Transverse colon (tissue), 4 donors: ENCODE measurements at places on chromosomes 6 and 20. TPM values are rescaled to one million over a fixed set of nuclear protein-coding genes. Genes with fewer than 3 reads are reported as not detected.

Gene TNFRSF21
- 136 TPM for total RNA-seq

Gene WFDC12
- not detected for total RNA-seq

Gene FOXQ1
- not detected for total RNA-seq

- DNase-seq = no peak
These were observed 96.2 kb downstream of the ANKS1A start for GRCh38 chr6:34985236-34985635.

GRCh38 chr6:89612121-89612520 is 26.4 kb downstream of the LYRM2 start:
- no peak for DNase-seq

DNA sequence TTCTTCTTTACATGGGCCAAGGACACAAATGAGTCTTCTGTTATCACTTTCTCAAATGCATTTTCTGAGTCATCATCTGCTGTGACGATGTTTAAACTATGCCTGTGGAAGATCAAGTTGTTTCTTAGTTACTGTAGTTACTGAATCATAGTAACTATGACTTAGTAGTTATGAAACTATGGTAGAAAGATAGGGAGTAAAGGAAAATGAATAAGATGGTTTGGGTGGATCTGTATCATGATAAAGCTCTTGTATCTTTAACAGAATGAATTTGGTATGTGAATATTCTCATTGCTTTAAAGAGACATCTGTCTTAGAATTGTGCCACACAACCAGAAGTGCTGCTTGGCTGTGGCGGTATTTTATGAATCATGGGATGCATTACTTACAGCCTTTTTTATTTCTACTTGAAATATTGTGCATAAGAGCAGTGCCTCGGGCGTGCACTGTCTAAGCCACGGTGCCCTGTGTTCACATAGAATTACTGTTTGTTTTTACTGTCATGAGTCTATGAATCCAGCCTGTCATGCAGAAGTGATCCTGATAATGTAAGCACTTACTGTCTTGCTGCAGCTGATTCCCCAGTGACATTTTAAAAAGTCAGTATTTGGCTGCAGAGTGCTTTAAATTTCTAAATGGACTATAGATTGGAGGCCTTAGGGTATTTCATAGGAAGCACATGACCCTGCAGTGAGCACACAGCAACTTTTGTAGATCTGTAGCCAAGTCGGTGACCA is 215.2 kb downstream of the TMEM242 start:
- no peak for DNase-seq

- DNase-seq = no peak
These were observed 164.5 kb downstream of the ATXN1 start for GRCh38 chr6:16596616-16597331.

DNA sequence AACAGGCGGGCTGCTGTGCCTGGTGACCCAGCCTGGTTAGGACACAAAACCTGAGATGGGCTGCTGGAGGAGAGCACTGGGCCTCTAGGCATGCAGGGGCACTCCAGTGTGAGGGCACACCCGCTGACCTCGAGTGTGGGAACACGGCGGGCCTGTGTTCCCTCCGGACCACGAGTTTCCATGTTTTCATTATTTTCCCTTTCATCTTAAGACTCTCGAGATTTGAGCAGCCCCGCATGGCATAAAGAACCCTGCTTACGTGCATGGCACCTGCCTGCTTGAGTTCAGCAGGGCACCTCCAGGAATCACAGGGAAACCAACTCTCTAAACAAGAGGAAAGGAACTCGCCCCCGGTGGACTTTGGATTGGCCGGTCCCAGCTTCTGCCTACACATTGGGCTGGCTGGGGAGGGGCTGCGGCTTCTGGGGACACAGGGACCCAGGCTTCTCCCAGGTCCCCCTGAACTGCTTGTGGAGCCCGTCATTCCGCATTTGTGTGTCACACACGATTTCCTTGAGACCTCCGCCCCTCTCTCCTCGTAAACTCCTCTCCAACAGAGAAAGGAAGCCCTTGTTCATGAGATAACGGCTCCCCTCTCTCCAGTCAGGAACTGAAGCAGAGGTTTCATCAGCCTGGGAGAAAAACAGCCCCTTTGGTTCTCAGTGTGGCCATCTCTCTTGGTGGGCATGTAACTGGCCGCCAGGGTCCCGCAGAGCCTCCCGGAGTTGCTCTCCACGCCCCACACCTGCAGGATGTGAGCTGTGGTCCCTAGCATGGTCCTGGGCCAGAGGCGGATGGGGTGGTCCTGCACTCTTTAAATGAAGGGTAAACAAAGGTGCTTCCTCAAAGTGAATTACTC is 181.8 kb downstream of the TTLL2 start:
- DNase-seq = no peak

GRCh38 chr6:161115468-161115867 is 123.9 kb downstream of the MAP3K4 start:
- no peak for DNase-seq

DNA sequence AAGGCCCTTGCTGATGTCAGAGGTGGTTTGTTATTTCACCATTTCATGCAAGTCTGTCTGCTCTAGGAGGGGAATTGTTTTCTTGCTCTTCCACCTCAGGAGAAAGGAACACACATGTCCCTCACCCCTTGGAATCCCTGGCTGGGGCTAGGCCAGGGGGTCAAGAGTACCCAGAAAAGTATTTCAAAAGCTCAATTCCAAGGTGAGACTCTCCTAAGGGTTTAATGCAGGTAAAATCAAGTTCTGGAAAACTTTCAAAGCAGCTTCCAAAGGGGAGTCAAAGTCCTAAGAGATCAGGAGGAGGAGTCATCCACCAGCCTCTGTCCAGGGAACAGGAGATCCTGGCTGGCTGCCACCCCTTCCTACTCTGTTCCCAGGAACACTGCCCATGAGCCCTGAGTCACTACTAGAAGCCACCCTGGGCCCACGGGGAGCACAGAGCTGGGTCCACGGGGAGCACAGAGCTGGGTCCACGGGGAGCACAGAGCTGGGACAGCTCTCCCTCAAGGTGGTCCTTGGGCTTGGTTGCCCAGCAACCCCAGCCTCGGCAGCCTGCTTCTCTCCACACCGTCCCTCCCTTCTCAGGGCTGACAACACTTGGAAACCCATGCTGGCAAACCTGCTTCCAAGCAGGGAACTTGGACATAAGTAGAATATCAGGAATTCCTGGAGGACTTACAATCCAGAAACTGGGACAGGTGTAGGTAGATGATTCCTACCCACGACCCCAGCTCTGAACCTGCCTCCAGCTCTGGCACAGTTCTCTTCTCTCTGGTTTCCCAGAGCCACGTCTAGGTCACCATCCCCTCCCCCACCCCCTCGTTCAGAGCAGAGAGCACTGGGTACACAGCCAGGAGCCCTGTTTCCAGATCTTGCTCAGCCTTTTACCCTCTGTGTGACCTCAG is 35.3 kb upstream of the CDKN1A start:
- DNase-seq = peak; percentile 95

- DNase-seq = no peak
These were observed 764.6 kb downstream of the TBC1D32 start for GRCh38 chr6:120569714-120570113.

- peak; percentile 84 for DNase-seq
These were observed 2.7 kb downstream of the MYB start for GRCh38 chr6:135183532-135184440.

- DNase-seq = no peak
These were observed 192.7 kb downstream of the ARHGAP18 start for GRCh38 chr6:129517288-129517687.

DNA sequence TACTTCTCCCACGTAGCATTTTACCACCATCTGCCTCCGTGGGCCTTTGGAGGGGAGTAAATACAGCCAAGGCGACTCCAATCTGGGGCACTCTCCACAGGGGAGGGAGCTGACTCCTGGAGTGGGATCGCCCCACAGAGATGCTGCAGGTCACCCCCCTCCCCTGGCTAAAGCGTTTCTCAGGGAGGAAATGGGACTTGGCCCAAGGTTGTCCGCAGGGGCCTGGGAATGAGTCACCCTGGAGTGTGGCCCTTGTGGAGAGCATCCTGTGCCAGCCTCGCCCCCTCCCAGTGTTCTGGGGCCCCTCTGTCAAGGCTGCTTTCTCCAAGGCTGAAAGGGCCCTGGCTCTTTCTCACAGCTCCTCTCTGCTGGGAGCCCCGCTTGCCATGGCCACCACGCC is 84.5 kb upstream of the QKI start:
- no peak for DNase-seq

DNA sequence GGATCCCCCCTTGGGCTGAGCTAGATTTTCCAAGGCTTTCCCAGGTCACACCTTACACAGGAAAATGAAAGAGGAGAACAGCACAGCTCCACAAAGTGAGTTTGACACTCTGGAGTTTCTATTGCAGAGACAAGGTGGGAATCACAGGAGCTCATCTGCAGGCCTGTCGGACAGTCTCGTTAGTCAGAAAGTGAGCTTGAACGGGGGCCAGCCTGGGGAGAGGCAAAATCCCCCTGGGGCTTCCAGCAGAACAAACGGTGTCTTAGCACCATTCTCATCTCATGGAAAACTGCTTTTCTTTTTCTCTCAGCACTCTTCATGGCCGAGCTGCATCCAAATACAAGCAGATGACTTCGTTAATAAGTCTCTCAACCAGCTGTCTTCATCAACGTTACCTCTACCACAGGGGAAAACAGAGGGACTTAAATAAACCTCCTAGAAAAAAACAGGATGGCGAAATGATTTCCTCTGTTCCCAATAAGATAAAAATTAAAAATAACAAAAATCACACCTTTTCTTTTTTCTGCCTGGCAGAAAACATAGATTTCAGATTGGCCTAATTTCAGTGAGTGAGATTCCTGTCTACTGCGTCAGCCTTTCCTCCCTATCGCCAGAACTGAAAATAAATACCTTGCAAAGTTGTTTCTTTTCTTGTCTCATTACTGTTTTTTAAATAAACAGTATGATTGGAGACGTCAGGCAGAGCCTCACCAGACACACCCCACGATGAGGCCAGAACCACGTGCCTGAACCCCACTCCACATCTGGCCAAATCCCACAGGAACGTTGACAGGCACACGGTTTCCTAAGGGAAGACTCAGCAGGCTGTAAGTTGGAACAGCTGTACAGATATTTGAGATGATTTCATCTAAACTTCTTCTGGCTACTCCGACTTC is 219.0 kb downstream of the TTLL2 start:
- DNase-seq = peak; percentile 32

GRCh38 chr20:1327827-1328679 is 886 bp downstream of the SDCBP2 start:
- DNase-seq = peak; percentile 46

DNA sequence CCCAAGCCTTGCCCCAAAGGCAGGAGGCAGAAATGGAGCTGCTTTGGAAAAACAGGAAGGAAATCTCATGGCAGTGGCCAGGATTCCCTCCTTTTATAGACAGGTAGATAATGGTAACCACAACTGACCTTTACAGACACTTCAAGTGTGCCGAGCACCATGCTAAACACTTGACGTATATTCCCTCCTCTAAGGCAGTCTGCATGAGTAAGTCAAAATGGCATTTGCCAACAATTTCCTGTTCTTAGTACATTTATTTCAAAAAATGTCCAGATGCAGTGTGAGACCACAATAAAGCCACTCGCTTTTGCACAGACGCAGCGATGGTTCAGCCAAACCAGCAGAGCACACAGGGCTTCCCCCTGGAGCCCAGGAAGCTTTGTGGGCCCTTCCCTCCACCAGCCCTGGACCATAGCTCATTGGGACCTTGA is 16.5 kb upstream of the GPR6 start:
- no peak for DNase-seq

DNA sequence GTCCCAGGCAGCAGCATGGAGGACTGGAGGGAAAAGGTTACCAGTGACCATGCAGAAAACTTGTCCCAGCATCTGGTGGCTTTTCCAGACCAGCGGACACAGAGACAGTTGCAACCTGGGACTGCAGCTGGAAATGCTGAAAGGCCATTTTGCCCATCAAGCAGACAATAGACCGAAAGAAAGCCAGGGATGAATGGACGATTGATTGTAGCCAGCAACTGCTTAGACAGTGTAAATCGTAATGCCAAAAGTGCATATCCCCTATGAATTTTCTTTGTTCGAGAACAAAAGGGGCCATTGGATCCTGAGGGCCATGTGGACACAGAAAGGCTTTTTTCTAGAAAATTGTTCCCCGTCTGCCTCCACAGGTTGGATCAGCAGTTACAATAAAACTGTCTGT is 115.7 kb downstream of the MBOAT1 start:
- DNase-seq = no peak

DNA sequence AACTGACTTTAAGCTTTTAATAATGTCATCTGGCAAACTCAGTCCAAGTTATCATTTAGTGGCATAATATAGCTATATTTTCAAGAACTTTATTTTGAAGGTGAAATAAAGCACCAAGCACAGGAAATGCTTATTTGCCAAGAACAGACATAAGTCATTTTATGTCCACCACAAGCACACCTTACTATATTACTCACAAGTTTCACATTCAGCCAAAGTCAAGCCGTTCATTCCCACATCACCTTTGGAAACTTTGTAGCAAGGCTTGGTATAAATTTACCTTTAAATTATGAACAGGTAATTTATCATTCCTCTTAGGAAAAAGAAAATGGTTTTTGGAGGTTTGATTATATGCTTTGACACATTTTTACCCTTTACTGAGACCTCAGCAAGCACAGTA is 236.8 kb upstream of the FKBP1C start:
- DNase-seq = no peak

GRCh38 chr6:1135726-1136414 is 176.0 kb upstream of the FOXQ1 start:
- DNase-seq = no peak

DNA sequence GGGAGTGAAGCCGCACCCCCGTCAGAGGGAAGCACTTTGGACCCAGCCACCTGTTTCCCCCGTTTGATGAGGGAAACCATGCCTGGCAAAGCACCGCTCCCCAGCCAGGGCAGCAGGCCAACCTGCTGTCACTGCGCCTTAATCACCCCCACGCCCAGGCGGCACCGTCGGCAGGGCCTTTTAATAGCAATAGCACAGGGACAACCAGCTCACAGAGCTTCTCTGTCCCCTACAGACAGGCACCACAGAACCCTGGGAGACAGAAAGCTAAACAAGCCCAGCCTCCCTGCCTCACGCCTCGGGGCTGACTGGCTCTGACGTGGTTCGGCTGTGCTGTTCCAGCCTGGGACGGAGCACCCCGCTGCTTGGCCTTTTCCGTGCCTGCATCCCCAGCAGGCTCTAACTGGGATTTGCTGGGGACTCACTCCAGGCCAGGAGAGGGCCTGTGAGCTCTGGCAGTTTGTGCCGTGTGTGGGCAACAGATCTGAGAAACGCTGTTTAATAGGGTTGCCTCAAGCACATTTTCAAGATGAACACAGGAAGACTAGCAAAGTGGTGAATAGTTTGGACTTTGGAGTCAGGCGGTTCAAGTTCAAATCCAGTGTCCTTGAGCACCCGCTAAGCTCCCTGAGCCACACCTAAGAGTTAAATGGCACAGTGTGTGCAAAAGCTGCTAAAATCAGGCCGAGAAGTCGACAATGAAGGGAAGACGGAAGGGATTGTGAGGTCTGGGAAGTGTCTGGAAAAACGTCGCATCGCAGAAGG is 223.8 kb downstream of the NRN1 start:
- DNase-seq = peak; percentile 94

DNA sequence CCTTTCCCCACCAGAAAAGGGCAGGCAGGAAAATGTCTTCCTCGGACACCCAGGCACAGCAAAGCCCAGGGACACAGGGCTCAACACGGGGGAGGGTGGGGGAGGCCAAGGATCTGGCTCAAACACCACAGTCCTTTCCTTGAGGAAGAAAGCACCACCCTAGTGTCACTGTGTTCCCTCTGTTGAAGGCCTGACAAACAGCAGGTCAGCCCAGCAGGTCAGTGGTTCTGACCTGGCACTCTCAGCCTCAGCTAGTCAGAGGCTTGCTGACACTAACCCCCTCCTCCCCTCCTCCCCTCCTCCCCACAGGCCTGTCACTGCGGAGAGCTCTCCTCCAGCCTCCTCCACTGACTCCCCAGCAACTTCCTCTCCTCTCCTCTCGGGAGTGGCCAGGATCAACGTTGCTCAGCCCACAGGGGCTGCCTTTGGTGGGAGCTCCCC is 239.6 kb downstream of the LRFN2 start:
- DNase-seq = no peak

- DNase-seq = peak; percentile 89
These were observed 140.8 kb upstream of the PTPN1 start for GRCh38 chr20:50369225-50370035.
